ENCODE measurements at places on chromosomes 7 and 10. TPM values are rescaled to one million over a fixed set of nuclear protein-coding genes. Genes with fewer than 3 reads are reported as not detected.

DNA sequence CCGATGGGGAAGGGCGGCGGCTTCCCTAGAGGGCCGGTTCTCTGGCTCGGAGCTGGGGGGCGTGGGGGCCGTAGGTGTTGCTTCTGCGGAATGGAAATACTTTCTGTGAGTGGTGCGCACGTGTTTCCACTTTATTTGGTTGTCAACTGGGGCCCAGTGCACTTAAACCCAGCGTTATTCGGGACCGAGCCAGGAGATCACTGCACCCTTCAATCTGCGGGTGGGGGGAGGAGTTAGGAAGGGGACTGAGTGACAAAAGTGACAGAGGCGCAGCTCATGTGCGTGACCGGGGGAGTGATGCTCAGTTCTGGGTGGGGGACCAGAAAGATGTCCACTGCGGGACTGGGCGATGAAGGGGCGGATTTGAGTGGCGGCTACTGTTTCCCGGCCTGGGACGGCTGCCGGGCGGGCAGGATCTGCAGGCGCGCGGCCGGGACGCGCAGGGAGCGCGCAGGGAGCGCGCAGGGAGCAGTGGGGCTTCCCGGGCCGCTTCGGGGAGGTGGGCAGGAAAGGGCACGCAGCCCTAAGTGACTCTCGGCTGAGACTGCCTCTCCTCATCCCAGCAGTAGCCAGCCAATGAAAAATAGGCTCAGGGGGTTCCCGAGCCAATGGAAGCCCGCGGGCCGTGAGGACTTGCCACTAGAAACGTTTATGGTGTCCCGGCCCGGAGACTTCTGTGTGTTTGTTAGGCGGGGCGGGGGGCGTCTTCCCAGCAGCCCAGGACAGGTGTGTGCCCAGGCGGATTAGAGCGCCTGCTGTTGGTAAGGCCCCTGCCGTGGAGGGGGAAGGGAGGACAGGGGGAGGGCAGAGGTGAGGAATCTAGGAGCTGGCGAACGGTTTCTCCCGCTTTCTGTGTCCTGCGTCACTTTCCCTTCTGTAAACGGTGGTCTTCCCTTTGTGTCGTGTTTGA lies 54.3 kb upstream of the KDM7A start:
- H3K27me3 ChIP-seq, result peaks cover 14% of the 10 kb centered on the region
- peak overlapping the region; percentile 47 for H3K27ac ChIP-seq
- no peaks in the 10 kb centered on the region for H3K36me3 ChIP-seq
- peak; percentile 94 for DNase-seq
- peak overlapping the region; percentile 82 for H3K4me3 ChIP-seq

DNA sequence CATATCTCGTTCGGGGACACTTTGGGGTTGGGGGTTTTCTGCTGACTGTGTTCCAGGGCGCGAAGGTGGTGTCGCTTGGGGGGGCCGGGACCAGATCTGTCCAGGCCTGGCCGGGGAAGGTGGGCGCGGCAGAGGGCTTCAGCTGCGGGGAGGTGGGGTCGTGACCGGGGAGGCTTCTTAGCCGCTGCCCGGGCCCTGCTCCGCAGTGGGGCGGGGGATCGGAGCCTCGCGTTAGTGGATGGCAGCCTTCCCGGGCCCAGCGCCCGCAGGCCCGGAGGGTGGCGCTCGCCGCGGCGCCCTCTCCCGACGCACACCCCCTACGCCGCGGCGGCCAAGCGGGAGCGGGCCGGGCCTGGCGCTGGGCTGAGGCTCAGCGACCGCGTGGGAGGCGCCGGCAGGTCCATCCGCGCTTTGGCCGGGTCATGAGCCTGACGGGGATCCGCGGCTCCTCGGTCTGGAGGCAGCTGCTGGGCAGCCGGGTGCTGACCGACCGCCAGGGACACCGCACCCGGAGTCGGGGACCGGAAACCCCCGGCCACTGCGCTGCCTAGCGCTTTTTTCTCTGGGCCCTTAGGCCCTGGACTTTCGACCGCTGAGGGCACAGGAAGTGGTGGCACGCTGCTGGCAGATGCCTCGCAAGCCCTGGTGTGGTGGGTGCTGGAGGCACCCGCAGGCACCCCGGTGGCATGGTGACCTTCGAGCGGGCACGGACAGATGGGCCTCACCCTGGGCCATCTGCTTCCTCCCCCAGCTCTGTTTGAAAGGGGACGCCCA lies 1.2 kb downstream of the AGAP3 start:
- H3K27ac ChIP-seq, result no peak overlapping the region
- H3K4me3 ChIP-seq, result peak overlapping the region; percentile 88
- no peaks in the 10 kb centered on the region for H3K36me3 ChIP-seq
- peaks cover 34% of the 10 kb centered on the region for H3K4me1 ChIP-seq
- H3K27me3 ChIP-seq, result peaks cover 53% of the 10 kb centered on the region

- DNase-seq, result no peak
- H3K27me3 ChIP-seq, result no peaks in the 10 kb centered on the region
- no peaks in the 10 kb centered on the region for H3K36me3 ChIP-seq
- H3K4me3 ChIP-seq, result no peak overlapping the region
- no peaks in the 10 kb centered on the region for H3K4me1 ChIP-seq
- H3K27ac ChIP-seq, result no peak overlapping the region
These were observed 250.9 kb upstream of the DKK1 start for GRCh38 chr10:52063159-52063558.

DNA sequence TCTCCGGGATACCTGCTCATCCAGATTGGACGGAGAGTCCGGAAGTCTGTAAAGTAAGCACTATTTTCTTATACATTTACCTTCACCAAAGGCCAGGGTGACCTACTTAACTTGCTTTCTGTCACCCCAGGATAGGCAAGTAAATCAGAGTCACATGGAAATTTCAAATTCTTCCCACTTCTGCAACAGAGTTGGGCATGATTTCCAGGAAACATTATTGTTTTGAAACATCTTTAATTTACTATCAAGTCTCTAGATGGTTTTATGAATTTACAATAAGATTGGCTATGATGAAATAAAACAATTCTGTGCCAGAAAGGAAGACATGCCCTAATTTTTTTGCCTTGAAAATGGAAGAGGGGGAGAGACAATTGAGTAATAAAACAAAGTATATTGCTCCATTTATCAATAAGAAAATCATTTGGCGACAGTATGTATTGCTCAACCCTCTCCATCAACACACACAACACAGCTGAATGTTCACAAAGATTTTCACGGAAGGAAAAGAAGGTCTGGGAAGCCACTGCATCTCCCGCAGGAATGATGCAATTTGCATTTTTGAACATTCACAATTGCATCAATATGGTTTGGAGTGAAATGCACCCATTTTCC lies 702.8 kb downstream of the PARD3 start:
- H3K27me3 ChIP-seq, result no peaks in the 10 kb centered on the region
- H3K27ac ChIP-seq, result no peak overlapping the region
- no peaks in the 10 kb centered on the region for H3K4me1 ChIP-seq
- no peak for DNase-seq

DNA sequence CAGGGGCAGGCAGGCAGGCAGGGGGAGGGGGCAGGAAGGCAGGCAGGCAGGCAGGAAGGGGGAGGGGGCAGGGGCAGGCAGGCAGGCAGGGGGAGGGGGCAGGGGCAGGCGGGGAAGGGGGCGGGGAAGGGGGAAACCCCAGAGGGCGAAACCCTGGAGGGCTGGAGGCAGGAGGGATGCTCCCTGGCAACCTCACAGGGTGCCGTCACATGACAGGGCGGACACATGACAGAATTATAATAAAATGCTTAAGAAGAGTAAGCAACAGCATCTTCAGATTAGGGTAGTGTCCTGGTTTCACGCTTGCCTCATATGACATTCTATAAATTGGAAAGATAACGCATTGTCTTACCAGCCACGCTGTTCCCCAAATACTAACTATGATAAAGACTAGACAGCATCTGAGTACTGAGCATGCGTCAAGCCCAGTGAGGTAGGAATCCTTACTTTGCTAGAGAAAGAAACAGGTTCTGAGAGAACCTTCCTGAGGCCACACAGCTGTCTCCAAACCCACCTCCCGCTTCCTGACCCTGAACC lies 131.6 kb downstream of the DIP2C start:
- no peaks in the 10 kb centered on the region for H3K27me3 ChIP-seq
- no peaks in the 10 kb centered on the region for H3K36me3 ChIP-seq
- H3K27ac ChIP-seq, result peak overlapping the region; percentile 85
- peak; percentile 50 for DNase-seq
- H3K4me3 ChIP-seq, result no peak overlapping the region

DNA sequence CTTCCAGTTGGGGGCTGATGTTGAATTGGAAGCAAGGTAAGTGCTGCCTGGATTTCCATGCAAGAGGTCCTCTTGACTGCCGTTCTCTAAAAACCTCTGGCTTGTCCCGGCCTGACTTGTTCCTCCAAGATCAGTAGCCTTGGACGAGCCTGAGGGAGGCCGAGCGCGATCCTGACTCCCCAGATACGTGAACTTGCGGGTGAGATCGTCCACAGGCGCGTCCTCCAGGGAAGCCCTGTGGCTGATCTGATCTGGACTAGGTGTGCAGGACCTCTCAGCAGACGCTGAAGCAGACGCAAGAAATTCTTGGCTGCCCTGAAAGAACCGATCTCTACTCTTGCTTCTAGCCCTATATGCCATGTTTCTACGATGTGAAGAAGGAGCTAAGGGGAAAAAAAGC lies 29.7 kb downstream of the ZC3HAV1 start:
- no peak overlapping the region for H3K4me3 ChIP-seq
- H3K4me1 ChIP-seq, result no peaks in the 10 kb centered on the region
- DNase-seq, result no peak
- H3K27ac ChIP-seq, result no peak overlapping the region
- H3K27me3 ChIP-seq, result no peaks in the 10 kb centered on the region

- peaks cover 21% of the 10 kb centered on the region for H3K27me3 ChIP-seq
- DNase-seq, result no peak
- H3K27ac ChIP-seq, result no peak overlapping the region
These were observed 1.9 kb upstream of the VOPP1 start for GRCh38 chr7:55574051-55574717.

GRCh38 chr7:155344270-155344617 lies 46.6 kb downstream of the INSIG1 start:
- no peak overlapping the region for H3K27ac ChIP-seq
- peak; percentile 46 for DNase-seq
- peak overlapping the region; percentile 63 for H3K4me3 ChIP-seq
- H3K4me1 ChIP-seq, result no peaks in the 10 kb centered on the region
- H3K27me3 ChIP-seq, result peaks cover 9% of the 10 kb centered on the region

DNA sequence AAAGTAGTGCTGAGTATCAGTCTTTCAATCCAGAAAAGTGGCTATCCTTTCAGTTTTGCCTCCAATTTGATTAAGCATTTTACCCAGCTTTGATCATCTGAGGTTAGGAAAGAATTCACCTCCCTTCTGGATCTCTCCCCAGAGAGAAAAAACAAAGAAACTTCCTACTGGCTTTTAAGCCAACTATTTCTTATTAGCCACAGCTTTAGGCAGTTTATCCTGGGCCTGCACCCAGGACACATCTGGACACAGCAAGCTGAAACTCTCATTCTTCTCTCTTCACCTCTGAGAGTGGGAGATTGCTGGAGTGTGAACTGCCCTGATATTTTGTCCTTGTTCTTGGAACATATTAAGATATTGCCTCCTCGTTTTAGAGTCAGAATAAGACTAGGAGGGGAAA lies 43.5 kb upstream of the LSM8 start:
- H3K4me3 ChIP-seq, result no peak overlapping the region
- H3K27me3 ChIP-seq, result no peaks in the 10 kb centered on the region
- no peak for DNase-seq
- H3K4me1 ChIP-seq, result no peaks in the 10 kb centered on the region
- no peaks in the 10 kb centered on the region for H3K36me3 ChIP-seq
- no peak overlapping the region for H3K27ac ChIP-seq

- DNase-seq, result no peak
- no peaks in the 10 kb centered on the region for H3K27me3 ChIP-seq
- no peaks in the 10 kb centered on the region for H3K36me3 ChIP-seq
- no peaks in the 10 kb centered on the region for H3K4me1 ChIP-seq
- no peak overlapping the region for H3K27ac ChIP-seq
These were observed 163.3 kb downstream of the ADARB2 start for GRCh38 chr10:1573981-1574380.

DNA sequence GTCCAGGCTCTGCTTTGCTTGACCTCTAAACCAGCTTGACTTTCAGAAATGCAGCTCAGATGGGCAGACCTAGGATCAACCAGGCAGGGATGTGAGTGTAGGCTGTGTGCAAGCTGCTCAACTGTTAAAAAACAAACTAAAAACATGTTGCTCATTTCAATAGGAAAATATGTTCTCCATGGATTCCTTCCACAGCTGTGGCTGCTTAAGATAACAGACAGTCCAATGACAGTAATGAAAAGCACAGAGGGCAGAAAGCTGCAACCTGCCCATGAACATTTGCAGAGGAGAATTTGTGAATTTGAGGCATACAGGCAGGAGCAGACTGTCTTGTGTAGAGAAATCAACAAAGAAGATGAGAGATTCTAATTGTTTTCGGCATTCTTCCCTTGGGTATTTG lies 534.2 kb downstream of the CCSER2 start:
- H3K4me1 ChIP-seq, result peaks cover 4% of the 10 kb centered on the region
- H3K27ac ChIP-seq, result no peak overlapping the region
- no peak overlapping the region for H3K4me3 ChIP-seq
- DNase-seq, result no peak
- no peaks in the 10 kb centered on the region for H3K36me3 ChIP-seq

DNA sequence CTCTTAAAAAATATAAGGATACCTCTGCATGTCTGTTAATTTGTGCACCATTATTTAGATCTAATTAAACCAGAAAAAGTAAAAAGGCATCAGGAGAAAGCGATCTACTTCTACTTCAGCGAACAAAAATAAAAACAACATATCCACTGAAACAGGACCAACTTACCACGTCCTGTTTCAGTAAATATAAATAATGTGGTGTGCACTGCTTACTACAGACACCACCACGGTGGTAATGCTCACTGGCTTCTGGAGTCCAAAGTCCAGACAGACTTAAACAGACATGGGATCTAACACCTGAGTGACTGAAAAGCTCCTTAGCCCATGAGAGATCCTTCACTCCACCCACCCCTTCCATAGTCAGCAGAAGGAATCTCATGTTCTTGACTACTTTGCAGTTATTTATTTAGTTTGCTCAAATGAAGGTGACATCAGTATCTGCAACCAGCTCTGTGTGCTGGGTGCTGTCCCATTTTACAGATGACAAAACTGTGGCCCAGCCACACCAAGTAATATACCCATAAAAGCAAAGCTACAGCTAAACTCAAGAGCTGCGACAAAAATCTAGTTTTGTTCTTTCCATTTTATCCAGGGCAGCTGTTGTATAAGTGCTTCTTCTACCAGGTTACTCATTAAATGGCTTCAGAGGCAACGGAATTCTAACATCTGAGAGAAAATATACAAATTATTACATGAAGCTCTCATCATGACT lies 62.1 kb upstream of the NCAPG2 start:
- H3K4me3 ChIP-seq, result no peak overlapping the region
- H3K27me3 ChIP-seq, result no peaks in the 10 kb centered on the region
- H3K27ac ChIP-seq, result no peak overlapping the region
- H3K36me3 ChIP-seq, result no peaks in the 10 kb centered on the region
- no peaks in the 10 kb centered on the region for H3K4me1 ChIP-seq

GRCh38 chr10:17101257-17101909 lies 28.2 kb downstream of the CUBN start:
- no peak overlapping the region for H3K27ac ChIP-seq
- H3K27me3 ChIP-seq, result no peaks in the 10 kb centered on the region
- no peak for DNase-seq
- H3K4me3 ChIP-seq, result no peak overlapping the region

Gene SAP25
- 4.1 TPM for total RNA-seq

Gene TMEM236
- total RNA-seq, result 0.03 TPM

Gene TLX1
- total RNA-seq, result not detected

Gene CCDC3
- 5.2 TPM for total RNA-seq

Gene CACNA2D1
- 33.7 TPM for total RNA-seq

Gene IFIT2
- not detected for total RNA-seq
